Left forelimb (tissue), 1 donor: ENCODE measurements at places on chromosomes 7 and 10.

DNA sequence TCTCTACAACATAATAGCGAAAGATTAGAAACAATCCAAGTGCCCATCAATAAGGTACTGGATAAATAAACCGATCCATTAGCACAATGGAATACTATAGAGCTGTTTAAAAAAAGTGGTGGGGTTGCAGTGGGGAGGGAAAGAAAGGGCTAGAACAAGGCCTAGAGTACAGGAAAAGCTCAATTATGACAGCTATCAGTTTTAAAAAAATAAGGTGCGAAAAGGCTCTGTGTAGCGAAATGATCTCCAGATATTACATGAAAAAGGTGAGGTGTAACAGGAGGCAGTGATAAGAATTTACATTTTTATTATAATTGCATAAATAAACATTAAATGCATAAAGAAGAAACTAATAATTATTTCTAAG, 30.8 kb downstream of the CYTH3 start:
- DNase-seq, result no peak

DNA sequence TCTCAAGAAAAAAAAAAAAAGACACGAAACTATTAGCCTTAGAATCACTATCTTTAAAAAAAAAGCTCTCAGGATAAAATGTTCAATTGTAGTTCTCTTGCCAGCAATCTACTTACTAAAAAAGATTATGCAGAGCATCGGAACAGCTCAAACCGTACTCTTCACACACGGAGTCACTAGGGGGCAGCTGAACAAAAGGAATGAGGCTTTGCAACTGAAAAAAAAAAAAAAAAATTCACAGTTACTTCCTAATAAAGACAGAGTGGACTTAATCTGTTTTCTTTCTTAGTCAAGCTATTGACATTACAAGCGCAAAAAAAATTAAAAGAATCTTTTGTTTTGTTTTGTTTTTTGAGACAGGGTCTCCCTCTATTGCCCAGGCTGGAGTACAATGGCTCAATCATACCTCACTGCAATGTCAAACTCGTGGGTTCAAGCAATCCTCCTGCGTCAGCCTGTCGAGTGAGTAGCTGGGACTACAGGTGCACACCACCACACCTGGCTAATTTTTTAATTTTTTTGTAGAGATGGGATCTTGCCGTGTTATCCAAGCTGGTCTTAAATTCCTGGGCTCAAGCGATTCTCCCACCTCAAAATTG, 11.5 kb downstream of the PMS2 start:
- DNase-seq, result no peak

DNA sequence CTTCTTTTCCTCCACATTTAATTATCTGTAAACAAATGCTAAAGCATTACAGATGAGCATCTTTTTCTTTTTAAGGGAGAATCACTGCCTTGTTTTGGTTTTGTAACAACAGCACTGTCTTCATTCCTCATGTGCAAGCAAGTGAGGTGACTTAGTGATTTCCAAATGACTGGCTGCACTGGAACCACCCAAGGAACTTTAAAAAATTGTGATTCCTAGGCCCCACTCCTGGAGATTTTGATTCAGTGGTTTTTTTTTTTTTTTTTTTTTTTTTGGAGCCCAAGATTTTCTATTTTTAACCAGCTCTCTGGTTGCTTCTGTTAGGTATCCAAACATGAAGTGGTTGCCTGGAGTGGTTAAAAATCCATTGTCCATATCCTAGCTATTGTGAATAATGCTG, 176.2 kb downstream of the LRMDA start:
- DNase-seq, result no peak

DNA sequence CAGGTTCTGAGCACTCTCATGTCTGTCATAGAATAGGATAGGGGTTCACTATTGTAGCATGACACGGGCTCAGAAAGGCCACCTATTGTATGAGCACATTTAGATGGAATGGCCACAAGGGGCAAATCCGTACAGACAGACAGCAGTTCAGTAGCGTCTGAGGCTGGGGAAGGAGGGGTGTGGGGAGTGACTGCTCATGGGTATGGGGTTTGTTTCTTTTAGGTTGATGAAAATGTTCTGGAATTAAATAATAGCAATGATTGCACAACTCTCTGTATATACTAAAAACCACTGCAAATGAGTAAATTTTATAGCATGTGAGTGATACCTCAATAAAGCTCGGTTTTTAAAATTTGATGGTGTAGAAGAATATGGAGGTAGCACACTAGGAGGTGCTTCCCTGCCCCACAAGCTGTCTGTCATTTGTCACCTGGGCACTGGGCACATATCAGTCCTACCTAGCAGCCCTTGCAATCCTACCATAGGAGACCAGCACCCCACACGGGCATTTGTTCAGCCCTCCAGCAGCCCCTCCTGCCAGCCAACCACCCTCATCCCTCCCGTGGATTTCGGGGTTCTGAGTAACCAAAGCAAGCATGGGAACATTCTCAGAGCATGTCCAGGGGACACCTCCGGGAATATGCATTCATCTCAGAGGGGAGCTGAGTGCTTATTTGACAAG, 35.2 kb downstream of the KCNMA1 start:
- no peak for DNase-seq

DNA sequence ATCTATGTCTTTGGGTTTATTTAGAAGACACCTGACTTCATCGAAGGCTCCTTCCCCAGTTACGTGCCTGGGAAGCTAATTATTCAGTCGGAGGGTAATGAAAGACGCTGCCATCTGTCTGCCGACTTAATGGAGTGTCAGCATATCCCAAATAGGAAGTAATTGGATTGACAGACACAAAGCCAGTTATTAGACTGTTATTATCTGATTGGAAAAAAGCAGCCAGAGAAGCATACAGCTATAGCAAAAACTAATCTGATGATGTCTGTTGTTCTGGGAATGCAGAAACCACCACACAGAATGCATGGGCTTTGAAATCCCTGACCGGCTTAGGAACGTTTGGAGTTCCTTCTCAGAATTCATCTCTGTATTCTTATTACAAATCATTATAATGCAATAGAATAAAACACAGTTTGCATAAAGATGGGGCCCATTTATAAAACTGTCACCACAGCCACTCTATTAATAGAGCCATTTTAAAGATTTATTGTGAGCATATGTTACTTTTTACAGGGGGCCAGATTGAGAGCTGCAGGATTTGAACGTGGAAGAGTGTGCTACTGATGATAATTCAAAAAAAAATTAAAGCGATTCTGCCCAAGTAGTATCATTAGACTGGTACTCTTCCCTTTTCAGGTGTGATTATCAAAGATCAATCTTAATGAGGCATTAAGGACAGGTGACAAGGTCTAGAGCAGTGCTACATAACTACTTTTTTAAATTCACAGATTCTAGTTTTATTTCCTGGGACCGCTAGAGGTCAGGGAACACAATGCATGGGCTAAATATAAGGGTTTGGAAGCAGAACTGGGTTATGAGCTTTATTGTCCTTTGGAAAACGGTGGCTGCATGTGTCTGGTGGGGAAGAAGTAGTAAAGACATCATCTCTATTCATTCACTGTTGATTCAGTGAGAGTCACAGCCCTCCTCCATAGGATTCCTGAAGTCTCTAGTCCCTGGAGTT, 330.1 kb upstream of the LRGUK start:
- DNase-seq, result no peak

- no peak for DNase-seq
These were observed 109.5 kb downstream of the ADCY1 start for GRCh38 chr7:45683556-45684148.
